ENCODE measurements at places on chromosomes 2 and 18.

DNA sequence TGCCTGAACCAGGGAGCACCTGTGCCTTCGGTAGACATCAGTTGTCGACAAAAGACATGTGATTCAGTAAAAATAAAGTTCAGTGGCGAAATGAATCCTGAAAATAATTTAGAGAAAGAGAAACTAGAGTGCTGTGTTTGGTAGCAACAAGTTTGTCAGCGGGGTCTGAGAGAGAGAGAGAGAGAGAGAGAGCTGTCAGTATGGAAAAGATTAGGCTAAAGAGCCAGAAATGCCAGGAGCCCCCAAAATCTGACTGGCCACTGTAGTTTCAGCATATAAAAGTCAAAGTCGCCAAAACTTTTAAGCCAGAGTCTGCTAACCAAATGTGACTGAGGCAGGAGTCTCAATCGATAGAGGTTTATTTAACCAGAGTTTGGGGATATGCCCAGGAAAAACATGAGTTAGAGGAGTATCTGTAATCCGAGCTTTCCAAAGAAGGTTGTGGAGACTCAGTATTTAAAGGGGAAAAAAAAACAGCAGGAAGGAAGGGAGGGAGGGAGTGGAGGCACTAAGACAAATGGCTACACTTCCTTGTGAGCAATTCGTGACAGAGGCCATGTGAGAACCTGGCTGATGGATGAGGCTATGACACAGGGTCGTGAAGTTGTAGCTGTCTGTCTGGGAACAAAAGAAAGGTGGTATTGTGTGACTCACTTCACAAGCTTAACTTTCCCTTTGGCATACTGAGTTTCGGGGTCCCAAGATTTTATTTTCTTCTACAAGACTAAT lies 20.5 kb upstream of the GNAL start:
- DNase-seq = no peak

GRCh38 chr18:74635224-74635975 lies 37.7 kb downstream of the ZNF407 start:
- DNase-seq = no peak

GRCh38 chr2:229921101-229921891 lies 513 bp downstream of the TRIP12 start:
- peak; percentile 82 for DNase-seq

- DNase-seq = no peak
These were observed 11.7 kb downstream of the CDH7 start for GRCh38 chr18:65762556-65762955.

GRCh38 chr18:72899338-72899737 lies 31.6 kb upstream of the NETO1 start:
- no peak for DNase-seq

- no peak for DNase-seq
These were observed 67.3 kb downstream of the MYO5B start for GRCh38 chr18:50127516-50128210.

- DNase-seq = no peak
These were observed 19.9 kb downstream of the ARMC9 start for GRCh38 chr2:231218366-231218765.

DNA sequence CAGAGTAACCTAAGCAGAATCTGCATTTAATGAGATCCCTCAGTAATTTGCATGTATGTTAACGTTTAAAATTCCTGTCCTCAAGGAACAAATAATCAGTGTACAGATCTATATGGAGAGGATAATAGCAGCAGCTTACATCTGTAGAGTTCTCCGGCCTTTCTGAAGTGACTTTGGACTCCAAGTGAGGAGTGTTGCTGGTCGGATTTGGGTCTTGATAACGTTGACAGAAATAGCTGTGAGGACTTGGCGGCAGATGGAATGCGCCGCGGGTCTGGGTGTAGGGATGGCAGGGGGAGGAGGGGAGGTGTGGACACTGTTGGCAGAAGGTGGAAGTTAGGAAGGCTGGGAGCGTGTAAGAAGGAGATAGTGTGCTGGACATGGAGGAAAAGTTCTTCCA lies 170.9 kb upstream of the GATA6 start:
- DNase-seq = no peak

DNA sequence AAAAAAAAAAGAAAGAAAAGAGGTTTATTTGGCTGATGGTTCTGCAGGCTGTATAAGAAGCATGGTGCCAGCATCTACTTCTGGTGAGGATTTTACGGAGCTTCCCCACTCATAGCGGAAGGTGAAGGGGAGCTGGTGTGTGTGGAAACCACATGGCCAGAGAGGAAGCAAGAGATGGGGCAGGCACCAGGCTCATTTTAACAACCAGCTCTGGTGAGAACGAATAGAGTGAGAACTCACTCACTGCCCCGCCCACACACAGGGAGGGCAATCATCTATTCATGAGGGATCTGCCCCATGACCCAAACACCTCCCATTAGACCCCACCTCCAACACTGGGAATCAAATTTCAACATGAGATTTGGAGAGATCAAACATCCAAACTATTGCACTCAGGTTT lies 68.5 kb downstream of the MOGAT1 start:
- DNase-seq = no peak

DNA sequence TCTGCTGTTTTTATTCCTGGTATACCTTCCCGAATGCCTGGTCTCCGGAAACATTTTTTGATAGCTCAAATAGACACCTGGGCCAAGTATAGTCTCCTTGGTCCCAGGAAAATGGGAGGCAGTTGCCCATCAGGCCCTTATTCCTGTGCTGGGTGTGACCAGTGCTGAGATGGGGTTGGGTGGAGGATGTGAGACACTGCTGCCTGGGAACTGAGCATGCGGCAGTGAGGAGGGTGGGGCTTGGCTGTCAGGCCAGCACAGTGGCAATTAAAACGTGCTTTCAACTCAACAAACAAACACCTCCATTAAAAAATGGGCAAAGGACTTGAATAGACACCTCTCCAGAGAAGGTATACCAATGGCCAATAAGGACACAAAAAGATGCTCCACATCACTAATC lies 12.5 kb downstream of the KLHL29 start:
- DNase-seq = no peak

DNA sequence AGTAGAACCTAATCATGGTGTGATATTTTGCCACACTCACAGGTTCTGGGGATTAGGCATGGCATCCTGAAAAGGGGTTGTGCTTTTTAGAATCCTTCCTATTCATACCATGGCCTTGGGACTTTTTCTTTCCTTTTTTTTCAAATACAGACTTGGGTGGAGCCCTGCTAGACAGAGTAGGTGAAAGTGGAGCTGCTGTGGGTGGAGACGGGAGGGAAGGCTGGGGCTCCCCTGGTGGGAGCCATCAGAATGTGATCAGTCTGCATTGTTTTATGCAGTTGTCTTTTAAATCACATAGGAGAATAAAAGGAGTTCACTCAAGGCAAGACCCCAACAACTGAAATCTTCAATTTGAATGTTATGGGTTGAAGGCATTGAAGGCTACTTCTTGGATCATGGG lies 130.2 kb downstream of the VAPA start:
- DNase-seq = no peak

DNA sequence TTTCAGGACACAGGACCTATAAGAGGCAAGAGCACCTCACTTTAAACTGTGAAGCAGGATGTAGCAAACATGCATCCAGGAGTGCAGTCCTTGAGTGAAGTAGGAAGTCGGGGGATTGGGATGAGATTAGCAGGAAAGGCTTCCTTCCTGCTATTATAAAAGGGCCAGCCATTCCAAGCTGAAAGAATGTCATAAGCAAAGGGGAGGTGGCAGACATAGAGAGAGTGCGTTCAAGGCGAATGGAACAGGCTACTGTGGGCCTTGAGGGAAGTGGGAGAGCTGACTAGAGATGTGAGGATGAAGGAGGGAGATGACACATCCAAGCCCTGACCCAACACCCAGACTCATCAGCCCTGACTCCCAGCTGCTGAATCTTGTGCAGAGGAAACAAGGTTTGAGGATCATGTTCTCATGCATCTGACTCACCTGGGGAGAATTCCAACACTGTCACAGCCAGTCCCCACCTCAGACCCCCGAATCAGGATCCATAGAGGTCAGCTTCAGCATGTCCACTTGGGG lies 63.9 kb downstream of the GYPC start:
- DNase-seq = no peak

DNA sequence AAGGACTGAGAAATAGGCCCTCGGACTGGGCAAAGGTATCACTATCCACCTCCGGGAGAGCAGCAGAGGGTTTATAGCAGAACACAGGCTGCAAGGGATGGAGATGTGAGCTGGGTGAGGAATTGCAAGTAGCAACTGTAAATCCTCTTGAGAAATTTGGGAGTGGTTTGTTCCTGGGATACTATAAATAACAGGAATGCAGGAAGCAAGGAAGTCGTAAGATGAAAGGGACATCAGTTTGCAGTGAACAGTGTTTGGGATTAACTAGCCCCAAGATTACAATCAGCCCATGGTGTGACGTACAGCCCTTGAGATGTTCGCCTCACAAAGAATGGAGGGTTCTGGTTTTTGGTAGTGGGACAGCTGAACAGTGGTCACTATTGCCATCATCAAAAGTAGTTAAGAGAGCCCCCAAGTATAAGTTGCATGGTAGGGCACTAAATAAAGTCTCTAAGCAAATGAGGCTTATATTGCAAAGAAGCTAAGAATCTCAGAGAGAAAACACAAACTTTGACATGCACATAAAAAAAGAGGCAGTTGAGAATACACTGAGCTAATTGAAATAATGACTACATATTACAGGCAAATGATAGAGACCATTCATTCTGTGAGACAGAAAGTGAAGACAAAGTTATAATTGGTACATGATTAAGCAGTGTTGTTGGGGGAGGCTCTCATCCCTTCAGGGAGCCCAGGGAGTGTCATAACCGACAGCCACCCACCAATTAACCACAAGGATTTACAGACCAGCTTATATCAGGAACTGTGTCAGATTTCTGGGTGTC lies 362.5 kb upstream of the ACVR2A start:
- DNase-seq = no peak

GRCh38 chr2:142944264-142944663 lies 66.8 kb downstream of the KYNU start:
- no peak for DNase-seq

DNA sequence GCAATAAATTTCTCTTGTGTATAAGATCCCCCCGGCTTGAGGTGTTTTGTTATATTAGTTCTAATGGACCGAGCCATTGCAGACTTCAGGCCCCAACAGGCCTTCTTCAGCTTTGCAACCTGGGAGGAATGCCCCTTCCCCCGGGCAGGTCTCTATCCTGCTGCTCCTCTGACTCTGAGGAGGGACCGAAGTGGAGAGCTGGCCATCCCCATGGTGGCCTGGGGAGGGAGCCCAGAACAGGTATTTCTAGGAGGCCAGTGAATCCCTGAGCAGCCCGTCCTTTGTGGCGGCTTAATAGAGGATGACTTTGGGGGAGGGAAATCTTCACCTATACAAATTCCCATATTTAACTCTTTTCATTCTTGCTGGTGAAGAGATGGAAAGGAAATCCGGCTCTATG lies 715.8 kb upstream of the SOX11 start:
- DNase-seq = no peak

- DNase-seq = no peak
These were observed 15.7 kb downstream of the ZNF407 start for GRCh38 chr18:74613381-74613780.

DNA sequence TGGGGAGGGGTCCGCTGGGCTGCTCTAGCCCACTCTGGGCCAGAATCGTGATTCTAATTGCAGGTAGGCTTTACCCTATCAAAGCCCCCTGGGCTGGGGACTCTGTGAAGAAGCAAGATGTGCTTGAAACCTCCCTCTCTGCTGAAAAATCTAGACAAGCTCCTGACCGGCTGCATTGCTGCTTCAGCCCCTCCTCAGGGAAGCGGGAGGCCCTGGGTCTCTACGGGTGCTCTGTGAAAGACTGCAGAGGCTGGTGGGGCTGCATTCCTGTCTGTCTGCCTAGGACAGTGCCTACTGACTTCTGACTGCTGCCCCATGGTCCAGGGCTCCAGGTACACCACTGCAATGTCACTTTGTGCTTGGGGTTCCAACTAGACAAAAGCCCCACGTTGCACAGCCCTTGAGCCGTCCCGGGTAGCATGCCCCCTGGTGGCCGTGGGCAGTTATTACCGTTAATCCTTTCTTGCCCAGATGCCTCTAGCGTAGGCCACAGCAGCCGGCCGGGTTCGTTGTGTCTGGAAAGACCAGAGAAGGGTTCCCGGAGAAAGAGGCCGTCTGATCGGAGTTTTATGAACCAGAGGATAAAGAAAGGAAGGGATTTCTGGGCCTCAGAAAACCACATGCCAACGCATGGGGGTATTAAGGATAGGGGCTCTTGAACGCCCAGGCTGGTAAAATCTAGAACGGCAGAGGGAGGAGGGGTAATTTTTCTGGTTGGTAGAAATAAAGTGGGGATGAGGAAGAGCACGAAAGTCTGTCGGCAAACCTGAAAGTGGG lies 15.9 kb upstream of the C1QL2 start:
- DNase-seq = peak; percentile 62

GRCh38 chr2:8049851-8050571 lies 631.8 kb upstream of the ID2 start:
- no peak for DNase-seq

DNA sequence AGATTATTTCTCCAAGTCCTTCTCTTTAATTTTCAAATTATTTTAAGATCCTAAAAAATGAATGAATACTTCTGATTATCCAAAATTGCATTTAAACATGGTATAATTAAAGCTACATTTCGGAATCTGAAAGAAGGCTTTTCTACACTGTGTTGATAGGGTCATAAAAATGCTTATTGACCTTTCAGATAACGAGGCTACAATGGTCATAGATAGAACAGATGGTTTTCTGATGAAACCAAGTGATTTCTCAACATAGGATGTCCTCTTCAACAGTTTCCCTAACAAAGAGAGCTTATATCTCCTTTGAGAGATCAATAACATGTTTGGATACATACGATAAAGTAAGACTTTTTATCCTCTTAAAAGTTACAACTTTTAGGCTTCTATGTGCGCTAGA lies 201.1 kb downstream of the PTH2R start:
- no peak for DNase-seq

DNA sequence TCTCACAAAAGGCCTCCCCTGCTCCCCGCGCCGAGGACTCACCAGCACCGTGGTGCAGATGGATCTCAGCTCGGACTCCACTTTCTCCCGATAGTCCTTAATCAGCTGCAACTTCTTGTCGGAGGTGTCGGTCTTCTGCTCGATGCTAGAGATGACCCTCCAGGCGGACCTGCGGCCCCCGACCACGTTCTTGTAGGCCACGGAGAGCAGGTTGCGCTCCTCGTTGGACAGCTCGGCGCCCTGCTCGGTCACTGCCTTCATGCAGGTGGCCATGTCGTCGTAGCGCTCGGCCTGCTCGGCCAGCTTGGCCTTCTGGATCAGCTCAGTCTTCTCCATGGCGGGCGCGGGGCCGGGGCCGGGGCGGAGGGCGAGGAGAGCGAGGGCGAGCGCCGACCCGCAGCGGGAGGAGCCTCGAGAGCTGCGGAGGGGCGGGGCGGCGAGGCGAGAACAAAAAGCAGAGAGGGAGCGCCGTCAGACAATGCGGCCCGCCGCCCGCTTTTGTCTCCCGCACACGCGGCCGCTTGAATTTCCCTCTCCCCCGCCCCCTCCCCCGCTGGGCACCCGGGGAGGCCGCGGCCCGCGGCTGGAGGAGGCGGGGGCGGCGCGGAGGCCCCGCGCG lies 571 bp downstream of the YWHAQ start:
- DNase-seq = peak; percentile 85

- DNase-seq = no peak
These were observed 75.5 kb upstream of the TXNDC2 start for GRCh38 chr18:9810299-9810698.

GRCh38 chr2:187148059-187148714 lies 299.2 kb upstream of the ZSWIM2 start:
- DNase-seq = no peak
